ENCODE measurements at places on chromosomes 2 and 18. TPM values are rescaled to one million over a fixed set of nuclear protein-coding genes. Genes with fewer than 3 reads are reported as not detected.

DNA sequence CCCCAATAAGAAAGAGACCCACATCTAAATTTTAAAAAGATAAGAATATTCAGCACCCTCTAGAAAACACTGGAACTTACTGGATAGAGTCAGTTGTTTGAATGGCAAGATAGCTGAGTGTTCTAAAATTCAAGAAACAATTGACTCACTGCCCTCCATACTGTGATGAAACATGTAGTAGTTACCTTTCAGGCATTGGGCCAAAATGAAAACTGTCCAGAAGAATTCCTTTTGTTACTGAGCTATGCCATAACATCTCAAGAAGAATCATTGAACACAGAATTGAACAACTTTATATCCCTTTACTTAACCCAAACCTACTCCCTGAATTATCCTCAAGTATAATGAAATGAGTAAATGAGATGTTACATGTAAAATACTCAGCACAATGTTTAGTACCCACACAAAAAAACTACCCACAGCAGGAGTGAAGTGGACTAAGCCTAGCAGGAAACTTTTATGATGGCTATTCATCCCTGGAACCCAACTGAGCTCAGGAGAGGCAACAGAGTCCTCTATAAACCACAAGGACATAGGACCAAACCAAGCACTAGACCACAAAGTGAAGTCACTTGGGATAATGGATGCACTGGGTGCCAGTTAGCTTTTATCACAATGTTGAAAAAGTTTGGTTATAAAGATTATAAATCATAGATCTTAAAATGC, 32.7 kb downstream of the RBM43 start:
- no peak for DNase-seq

DNA sequence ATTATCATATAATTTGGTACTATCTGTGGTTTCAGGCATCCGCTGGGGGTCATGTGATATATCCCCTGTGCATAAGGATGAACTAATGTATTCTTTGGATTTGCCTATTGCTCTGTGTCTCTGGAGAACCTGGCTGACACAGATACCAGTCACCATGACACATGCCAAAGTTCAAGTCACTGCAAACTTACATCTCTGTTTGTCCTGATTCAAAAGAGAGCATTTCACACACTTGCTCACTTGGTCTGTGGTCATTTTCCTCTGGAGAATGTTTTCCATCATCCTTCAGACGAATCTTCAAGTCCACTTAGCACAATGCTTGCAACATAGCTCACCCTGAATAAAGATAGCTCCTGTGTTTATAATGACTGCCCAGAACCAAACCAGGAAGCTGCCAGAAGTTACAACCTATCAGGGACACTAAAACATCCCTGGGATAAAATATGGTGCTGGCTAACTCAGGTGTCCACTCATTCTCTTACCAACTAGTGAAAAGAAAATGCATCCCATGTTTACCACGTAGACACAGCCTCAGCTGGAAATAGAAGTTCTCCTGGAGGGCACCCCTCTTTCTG, 18.1 kb downstream of the SULT1C3 start:
- no peak for DNase-seq

The CCDC148 gene
- total RNA-seq = not detected

- DNase-seq = no peak
Observed at GRCh38 chr18:6328621-6329010, 86.1 kb downstream of the L3MBTL4 start.

The ACTR1B gene
- total RNA-seq = 101 TPM

- DNase-seq = no peak
Observed at GRCh38 chr2:22690096-22690495, 694.9 kb upstream of the KLHL29 start.

DNA sequence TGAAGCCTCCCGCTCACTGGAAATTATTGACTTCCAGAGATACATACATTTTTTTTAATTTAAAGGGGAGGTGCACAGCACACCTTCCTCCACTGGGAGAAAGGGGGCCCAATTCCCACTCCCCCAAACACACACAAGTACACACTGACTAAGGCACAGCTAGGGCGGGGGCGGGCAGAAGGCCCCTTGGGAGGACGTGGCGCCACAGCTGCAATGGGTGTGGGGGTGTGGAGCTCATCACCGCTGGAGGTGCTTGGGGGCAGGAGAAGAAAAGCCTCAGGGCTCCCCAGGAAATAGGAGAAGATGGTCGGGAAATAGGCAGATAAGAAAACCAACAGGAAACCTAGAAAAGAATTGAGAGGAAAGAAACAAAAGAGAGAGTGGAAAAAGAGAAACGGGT, 127.3 kb upstream of the FAM98A start:
- DNase-seq = no peak

The POTEF gene
- total RNA-seq = not detected

- no peak for DNase-seq
Observed at GRCh38 chr2:188089901-188090300, 201.8 kb upstream of the GULP1 start.

DNA sequence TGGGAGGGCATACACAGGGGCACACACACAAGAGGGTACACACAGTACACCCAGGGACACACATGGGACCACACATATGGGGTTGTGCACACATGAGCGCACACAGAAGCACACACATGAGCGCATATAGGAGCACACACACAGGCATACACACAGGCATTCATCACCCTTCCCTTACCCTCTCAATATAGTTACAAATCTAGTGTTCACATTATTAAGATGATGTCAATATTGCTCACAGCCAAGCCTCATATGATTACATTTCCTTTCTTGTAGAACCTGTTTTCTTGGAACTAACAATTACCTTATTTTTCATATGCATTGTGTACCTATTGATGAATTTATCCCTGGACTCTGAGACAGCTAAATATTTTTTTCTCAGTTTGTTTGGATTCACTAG, 156.7 kb downstream of the FHOD3 start:
- no peak for DNase-seq

GRCh38 chr2:200810252-200810997, 1.3 kb upstream of the BZW1 start:
- DNase-seq = no peak

- no peak for DNase-seq
Observed at GRCh38 chr18:58966704-58967103, 102.0 kb downstream of the ZNF532 start.

The FKBP7 gene
- total RNA-seq = 2.9 TPM

DNA sequence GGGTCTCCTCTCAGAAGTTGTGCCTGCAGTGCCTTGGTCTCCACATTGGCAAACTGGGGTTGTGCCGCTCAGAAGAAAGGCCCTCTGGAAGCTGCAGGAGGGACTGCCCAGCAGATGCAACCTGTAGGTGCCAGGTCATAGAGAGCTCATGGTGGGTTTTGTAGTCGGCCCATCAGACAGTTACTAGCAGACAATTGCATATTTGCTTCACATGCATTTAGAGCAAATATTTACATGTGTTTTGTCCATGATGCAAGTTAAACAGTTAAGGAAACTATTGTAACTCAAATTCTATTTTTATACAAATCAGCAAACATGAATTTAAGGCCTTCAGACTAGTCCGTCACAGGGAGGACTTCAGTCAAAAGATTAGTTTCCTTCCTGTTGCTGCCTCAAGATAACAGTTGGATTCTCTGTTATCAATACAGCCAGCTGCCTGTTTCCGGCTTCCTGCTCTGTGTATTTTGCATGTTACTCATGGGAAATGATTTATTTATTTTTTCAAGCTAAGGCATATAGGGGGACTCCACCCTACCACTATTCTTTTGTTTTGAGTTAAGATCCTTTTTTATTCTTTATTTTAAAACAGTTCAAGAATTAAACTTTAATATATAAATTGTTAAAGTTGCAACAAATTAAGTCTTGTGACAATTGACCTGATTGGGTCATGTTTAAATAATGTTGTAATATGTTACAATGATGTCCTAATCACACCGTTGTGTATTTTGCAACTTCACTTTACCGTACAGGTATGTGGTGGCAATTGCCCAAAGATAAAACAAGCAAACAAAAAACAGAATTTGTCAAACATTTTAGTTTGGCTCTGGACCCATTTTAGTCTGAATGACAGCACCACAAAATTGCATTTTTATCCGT, 133.5 kb downstream of the SPTBN1 start:
- DNase-seq = no peak

GRCh38 chr18:11688972-11689668, at the start of gene GNAL:
GNAL (plus strand) TSS chr18:11689264; CDS start chr18:11689564, 300 bp downstream.
- peak; percentile 49 for DNase-seq

GRCh38 chr2:171847627-171848026, 46.4 kb downstream of the SLC25A12 start:
- no peak for DNase-seq

- DNase-seq = no peak
Observed at GRCh38 chr2:33518200-33518599, 41.8 kb downstream of the RASGRP3 start.

DNA sequence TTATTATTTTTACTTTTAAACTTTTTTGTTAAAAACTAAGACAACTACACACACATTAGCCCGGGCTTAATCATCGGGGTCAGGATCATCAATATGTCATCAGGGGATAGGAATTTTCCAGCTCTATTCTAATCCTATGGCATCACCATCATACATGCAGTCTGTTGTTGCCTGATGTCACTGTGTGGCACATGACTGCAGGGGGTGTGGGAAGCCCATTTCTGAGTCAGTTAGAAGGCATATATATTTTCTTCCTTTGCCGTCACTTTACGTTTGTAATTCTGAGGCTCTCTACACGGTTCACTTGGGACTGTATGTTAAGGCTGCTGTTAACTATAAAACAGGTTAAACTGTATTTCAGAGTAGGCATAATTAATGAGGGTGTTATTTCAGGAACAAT, 144.4 kb upstream of the ITGA6 start:
- DNase-seq = no peak

DNA sequence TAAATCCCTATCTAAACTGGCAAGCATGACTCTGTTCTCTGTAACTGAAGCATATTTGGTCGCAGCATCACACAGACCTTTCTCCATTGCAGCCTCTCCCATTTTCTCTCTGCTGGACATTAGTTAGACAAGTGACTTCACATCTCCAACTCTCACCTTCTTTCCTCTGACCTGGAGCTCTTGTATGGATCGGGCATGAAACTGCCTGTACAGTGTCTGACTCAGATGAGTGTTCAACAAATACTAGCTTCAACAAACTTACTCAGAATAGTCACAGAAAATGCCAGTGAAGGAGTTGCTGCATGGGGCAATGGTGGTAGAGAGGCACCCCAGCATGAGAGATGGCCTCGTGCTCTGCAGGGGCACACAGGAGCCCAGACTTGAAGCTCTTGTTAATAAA, 104.7 kb upstream of the COPS8 start:
- no peak for DNase-seq

The RFTN2 gene
- not detected for total RNA-seq

GRCh38 chr2:61853086-61853846, 594 bp downstream of the FAM161A start:
- DNase-seq = no peak

The LPIN1 gene
- total RNA-seq = 46.0 TPM
